Fibroblast of skin of back (primary cell): ENCODE measurements at places on chromosomes 11 and 22.

GRCh38 chr22:35368386-35368785 is 12.5 kb upstream of the HMOX1 start:
- no peak for DNase-seq

DNA sequence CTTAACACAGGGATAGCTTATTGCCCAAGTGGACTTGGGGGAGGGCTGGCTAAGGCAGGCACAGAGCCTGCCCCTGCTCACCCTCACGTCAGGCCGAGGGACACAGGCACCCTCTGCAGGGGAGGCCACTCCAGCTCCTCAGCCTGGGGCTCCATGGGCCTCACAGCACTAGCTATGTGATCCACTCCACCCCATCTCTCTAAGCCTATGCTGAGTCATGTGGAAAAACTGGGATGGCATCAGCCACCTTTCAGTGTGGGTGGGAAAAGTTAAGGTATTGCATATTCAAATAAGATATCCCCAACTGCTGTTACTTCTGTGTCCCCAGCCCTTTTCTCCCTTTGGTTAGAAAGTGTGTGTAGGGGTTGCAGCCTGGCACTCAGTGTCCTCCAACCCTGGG is 22.3 kb downstream of the RANGAP1 start:
- no peak for DNase-seq

GRCh38 chr11:86230179-86230804 is 14.3 kb upstream of the EED start:
- no peak for DNase-seq

- DNase-seq = no peak
Observed at GRCh38 chr11:76621466-76621865, 49.1 kb downstream of the LRRC32 start.

GRCh38 chr11:83070044-83070701 is 1.5 kb downstream of the RAB30 start:
- peak; percentile 83 for DNase-seq
